Activated naive CD4-positive, alpha-beta T cell (primary cell): ENCODE measurements at places on chromosomes 5 and 9.

DNA sequence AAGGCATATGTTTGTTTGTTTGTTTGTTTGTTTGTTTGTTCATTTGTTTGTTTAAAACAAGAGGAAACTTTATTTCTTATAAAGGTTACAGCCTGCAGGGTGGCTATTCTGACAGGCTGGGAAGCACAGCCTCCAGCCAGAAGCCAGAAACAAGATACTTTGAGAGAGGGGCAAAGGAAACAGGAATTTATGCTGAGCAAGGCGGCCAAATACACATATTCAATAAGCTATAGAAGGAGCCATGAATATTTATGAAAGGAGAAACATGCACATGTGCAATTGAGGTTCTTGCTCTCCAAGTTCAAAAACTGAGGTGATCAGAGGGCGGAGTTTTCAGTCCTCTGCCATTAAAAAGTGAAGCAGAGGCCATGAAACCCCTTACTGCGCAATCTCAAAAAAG is 19.6 kb downstream of the KLHL3 start:
- DNase-seq = no peak

DNA sequence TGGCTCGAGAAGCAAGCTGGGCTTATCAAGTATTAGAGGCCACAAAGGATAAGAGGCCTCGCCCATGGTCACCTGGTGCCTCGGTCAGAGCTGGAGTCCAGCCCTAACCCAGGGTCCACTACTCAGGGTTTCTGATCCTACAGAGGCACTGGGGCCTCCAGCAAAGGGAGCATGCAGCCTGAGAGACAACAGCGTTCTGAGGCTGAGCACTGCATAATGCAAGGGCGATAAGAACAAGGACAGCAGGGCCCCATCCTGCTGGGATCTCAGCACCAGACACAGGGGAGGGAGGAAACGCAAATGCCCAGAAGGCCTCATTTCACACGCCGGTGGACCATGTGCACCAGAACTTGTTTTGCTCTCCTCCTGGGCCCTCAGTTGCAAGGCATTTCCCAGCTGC is 63.0 kb downstream of the C5orf15 start:
- no peak for DNase-seq

DNA sequence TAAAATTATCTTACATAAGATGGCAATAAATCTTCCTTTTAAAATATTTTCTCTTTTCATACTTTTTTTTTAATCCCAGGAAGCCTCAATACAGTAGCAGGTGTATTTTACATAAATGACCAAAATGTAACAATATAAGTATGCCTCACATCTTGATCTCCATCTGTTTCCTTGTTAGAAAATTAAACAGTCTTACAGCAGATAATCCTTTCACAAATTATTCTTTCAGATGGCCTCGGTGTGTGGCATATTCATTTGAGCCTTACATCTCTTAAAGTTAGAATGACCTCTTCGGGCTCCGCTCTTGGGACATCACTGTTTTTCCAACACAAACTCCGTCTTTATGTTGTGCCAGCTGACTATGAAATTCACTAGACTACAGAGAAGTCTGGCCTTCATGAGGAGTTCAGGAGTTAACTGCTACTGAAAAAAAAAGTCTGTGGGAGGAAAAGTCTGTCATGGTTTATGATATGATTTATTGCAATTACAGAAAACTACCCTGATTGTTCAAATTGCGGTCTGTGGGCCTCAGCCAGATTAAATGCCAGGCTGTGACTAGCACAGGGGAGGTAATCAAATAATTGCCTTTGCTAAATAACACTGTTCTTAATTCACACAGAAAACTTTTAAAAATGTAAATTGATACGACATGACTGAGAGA is 292.9 kb upstream of the PUM3 start:
- DNase-seq = no peak

DNA sequence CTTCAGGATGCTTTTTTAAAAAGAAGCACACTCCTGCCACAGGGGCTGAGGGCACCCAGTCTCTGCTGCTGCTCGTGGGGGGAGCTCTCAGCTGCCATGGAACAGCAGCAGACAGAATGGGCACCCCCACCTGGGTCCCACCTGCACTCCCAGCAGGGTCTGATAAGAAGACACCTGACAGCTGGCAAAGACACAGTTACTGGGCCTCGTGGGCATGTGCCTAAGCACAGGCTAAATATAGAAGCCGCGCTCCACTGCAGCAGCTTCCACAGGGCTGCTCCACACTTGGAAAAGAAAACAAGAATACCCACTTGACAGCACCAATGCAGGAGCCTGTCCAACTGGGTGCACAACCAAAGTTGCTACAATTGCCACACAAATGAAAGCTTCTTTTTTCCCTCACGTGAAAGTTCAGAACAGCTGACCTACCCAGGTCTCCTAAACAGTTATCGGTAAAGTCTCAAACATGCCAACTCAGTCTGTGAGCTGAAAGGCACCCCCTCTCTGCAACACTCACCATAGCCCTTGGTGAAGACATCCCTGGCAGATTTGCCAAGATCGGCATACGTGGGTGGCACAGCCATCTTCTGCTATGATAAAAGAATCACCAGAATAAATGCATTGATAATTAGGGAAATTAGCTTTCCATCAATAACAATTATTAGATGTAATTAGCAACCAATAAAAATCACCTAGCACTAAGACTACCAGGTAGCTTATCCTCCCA is 12.2 kb downstream of the VDAC1 start:
- no peak for DNase-seq

DNA sequence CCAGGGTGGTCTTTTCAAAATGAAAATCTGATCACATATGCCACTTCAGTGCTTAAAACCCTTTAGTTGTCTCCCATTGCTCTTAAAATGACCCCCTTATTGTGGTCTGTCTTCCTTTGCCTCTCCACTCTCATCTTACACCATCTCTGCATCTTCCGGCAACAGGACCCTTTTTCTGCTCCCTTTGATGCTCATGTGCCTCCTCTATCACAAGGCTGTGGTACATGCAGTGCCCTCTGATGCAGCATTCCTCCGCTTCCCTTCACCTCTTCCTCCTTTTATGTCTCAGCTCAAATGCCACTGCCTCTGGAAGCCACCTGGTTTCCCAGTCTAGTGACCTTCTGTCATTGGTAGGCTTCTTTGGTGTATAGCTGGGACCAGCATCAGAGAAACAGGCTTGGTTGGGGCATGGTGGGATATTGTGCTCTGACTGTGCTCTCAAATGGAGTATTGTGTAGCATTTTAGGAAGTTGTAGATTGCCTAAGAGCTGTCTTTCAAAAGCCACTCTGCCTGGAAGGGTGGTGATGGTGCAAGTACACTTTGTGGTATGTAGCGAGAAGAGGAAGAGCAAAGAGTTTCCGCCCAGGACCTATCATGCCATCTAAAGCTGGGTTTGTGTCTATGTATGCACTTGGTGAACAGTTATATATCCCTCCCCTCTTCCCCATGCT is 28.1 kb downstream of the ARHGAP26 start:
- DNase-seq = no peak

- no peak for DNase-seq
Measured at GRCh38 chr9:121598965-121599871, 52.2 kb upstream of the DAB2IP start.

DNA sequence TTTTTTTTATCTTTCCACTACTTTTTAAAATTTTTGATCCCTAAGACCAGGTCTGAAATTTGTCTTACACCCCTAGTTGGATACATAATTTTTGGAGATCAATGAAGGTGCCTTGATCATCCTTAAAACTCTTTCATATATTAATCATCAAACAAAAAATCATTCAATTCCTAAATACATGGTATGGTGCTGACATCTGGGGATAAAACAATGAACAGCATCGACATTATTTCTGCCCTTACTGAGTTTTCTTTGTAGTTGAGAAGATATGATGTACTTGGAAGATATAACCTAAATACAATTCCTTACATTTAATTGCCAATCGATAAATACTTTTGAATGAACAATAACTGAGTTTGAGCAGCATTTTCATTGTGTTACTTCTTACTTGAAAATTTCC is 18.3 kb downstream of the SPINK9 start:
- DNase-seq = no peak

GRCh38 chr5:9354336-9355081 is 191.4 kb downstream of the SEMA5A start:
- no peak for DNase-seq

- DNase-seq = no peak
Measured at GRCh38 chr9:132242621-132243155, 80.8 kb downstream of the NTNG2 start.

- no peak for DNase-seq
Measured at GRCh38 chr9:75775166-75775565, 115.3 kb upstream of the PCSK5 start.

DNA sequence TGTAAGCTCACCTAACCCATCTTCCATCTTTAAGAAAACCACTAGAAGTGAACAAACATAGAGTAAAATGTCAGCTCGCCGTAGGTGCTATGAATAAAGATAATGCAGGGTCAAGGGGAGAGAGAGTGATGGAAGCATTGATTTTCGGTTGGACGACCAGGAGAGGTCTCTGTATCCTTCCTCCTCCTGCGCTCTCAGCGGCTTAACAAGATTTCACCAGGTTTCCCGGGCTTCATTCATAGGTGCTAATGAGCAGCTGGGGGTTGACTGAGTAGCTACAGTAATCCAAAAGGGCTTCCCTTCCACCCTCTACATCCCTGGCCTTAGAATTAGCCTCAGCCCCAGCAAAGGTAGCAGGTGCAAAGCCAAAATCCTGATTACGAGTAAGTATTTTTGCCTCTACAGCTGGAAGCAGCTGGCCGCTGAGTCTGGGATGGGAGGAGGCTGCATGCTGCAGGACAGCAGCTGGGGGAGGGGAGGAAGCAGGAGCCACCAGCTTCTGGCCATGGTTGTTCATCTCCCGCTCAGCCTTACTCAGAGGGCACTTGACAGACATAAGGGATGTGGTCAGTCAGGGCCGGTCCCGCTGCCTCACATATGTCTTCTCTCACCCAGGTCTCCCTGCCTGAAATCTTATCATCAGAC is 112.0 kb upstream of the IL12B start:
- DNase-seq = no peak

- no peak for DNase-seq
Measured at GRCh38 chr9:129708793-129709192, 43.3 kb downstream of the PRRX2 start.

- no peak for DNase-seq
Measured at GRCh38 chr5:11869203-11869602, 35.0 kb downstream of the CTNND2 start.

- DNase-seq = no peak
Measured at GRCh38 chr9:134992755-134993124, 75.0 kb upstream of the FCN1 start.

- no peak for DNase-seq
Measured at GRCh38 chr5:157182143-157182757, 1.6 kb downstream of the ITK start.

- no peak for DNase-seq
Measured at GRCh38 chr5:40416098-40416497, 263.6 kb upstream of the PTGER4 start.

DNA sequence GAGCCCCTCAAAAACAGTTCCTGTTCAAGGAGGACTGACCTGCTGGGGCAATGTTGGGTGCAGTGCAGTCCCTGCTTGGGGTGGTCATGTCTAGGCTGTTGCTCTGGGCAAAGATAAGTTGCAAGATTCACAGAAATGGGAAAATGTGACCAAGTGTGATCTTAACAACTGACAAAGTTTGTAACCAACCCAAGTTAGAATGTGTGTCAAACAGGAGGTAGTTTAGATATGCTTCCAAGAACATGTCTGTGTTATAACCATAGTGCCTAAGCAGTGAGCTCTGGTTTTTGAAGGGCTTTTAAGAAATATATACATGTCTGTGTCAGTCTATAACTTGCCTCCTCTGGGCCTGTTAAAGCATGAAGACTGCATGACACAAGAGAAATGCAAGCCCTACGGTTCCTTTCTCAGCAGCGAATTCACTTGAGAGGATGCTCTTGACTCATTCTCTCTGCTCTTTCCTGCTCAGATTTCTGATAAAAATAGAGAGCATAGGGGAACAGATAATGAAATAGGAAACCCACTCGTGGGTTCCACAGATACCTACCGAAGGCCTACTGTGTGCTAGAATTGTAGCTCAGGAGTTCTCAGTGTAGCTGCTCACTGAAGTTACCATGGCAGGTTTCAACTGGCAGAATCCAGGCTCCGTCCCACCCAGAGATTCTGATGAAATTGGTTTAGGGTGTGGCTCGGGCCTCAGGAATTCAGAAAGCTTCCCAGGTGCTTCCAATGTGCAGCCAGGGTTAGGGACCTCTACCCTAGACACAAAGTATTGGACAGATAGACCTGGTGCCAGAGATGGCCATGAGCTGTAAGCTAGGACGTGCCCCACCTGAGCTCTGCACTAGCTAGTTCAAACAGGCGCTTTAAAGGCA is 52.4 kb downstream of the ARHGEF37 start:
- DNase-seq = no peak

DNA sequence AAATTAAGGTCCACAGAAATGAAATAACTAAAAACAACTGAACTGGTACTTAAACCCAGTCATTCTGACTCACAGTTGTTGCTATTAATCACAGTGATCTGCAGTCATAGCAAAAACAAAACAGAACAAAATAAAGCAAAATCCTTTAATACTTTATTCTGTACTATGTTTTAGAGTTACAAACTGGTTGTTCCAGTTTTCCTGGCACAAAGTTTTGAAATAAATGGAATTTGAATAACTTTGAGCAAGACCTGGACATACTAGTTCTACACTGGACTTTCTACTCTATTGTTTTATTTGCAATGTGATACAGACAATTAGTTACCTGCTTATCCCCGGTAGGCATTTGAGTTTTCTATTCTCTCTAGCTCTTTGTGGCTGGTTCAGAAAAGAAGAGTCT is 147.9 kb downstream of the DMRT2 start:
- no peak for DNase-seq

DNA sequence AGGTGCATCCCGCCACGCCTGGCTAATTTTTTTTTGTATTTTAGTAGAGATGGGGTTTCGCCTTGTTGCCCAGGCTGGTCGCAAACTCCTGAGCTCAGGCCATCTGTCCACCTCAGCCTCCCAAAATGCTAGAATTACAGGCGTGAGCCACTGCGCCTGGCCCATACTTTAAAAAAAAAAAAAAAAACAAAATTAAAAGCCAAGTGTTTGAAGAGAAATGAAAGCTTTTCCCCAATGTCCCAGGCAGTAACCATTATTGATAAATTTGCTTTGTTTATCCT is 9.5 kb downstream of the PRRC2B start:
- DNase-seq = no peak

- DNase-seq = no peak
Measured at GRCh38 chr5:172347496-172348052, 64.0 kb upstream of the UBTD2 start.

DNA sequence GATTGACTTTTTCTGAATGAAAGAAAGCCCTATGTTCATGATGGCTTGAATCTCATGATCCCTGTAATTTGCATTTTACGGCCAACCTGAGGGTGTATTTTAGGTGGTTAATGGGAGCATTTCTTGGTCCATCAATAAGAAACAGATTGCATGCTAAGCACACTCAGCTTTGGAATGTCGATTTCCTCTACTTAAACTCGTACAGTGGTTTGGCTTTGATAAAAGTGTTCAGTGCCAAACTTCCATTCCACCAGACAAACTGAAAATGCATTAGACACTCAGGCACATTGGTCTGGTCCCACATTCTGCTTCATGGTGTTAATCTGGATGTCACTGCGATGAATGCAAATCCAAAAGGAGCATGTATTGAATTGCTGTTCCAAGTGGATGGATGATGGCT is 77.0 kb downstream of the VCAN start:
- no peak for DNase-seq

GRCh38 chr5:143402553-143403333 is 743 bp downstream of the NR3C1 start:
- DNase-seq = peak; percentile 47

- DNase-seq = no peak
Measured at GRCh38 chr5:1833264-1834021, 32.2 kb downstream of the NDUFS6 start.
